ENCODE measurements at places on chromosomes 3 and 15.

GRCh38 chr3:86967062-86967461, 23.9 kb downstream of the VGLL3 start:
- no peak for DNase-seq

DNA sequence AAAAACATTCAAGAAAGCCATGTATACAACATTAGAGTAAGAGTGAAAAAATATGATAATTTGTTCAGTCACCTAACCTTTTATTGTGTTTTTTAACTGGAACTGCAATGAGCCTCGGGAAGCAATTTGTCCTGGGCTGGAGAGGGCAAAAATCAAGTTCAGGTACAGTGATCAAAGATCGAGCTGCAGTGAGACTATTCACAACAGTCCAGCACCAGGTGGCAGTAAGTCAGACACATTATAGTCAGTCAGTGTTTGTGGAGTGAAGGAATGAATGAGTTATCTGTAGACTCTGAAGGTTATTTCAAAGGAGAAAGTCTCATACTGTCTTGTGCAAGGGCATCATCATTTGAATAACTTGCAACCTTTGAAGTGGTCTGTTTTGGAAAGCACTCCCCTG, 116.6 kb downstream of the CHDH start:
- DNase-seq, result no peak

DNA sequence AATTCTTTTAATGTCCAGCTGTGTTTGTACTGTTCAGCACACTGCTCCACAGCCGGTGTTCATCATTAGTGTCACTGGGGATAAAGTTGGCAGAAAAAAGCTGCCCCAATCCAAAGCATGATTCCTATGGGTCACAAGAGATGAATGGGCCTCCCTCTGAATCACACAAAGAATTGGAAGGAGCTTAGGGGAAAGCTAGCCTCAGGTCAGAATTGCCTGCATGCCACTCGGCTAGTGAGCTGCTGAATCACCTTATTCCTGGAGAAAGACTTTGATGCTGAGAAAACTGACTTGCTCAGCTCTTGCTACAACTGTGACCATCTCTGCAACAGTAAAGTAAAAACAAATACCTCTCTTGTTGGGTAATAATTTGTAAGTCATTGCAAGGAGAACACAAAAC, 3.5 kb downstream of the CCK start:
- DNase-seq, result no peak

GRCh38 chr3:99365979-99366378, 272.4 kb upstream of the COL8A1 start:
- DNase-seq, result no peak

- DNase-seq, result peak; percentile 66
Observed at GRCh38 chr15:75029378-75030022, 6.1 kb downstream of the PPCDC start.

DNA sequence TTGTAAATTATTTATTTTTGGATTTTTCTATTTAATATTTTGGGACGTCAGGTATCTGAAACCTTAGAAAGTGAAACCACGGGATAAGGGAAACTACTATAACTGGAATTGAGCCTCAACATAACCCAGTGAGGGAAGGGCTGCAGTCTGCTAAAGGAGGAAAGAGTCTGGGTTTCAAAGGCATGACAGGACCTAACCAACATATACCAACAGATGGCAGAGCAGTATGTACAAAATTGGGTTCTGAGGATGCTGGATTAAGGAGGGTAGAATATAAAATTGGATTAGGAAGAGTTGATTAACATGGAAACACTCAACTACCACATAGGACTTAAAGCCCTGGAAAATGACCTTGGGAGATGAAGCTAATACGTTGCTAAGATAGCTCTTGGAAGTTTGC, 603.5 kb downstream of the MECOM start:
- DNase-seq, result no peak

- DNase-seq, result no peak
Observed at GRCh38 chr3:43506644-43507043, 115.2 kb downstream of the ANO10 start.

DNA sequence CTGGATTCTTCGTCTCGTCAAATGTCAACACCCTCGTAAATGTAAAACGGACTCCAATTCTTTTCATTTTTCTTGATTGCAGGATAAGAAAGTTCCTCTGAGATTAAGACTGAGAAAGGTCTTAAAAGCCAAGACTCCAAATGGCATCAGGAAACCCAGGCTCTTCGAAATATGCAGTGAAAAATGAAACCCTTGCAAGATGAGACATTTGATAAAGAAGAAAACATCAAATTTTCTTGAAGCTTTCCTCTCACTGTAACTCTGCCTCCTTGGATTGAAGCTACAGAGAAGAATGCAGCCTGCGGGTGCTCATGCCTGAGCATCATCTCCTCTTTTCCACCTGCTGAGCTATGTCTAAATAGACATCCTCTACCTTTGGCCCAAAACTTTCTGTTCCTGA, 342.4 kb upstream of the THBS1 start:
- DNase-seq, result no peak

DNA sequence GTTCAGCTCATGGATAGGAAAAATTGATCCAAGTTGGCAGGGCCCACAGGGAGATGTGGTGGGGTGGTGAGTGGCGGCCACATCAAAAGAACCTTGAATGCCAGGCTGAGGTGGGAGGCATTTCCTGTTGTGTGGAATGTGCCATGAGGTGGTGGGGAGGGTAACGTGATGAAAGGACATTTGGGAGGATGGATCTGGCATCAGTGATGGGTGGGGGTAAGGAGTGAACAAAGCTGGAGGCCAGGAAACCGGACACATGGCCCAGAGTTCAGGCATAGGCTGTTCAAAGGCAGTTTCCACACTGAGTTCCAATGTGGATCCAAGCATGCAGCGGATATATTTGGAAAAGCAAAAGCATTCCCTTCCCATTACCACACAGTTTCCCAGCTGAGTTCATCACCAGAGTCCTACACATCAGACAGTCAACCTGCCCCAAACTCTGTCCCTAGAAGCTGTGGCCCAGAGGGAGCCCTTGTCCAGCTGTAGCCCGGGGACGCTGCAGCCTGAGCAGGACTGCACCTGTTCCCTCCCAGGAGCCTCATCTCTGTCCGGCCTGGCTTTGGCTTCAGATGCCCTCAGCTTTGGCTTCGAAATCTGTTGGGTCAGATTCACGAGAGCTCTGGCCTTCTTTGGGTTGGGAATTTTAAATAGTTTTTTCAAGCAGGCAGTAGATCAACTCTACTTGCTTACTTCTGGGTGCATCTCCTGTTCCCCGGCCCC, 37.8 kb upstream of the GOLGA6B start:
- DNase-seq, result no peak

- no peak for DNase-seq
Observed at GRCh38 chr3:112136959-112137693, 4.1 kb upstream of the GCSAM start.

DNA sequence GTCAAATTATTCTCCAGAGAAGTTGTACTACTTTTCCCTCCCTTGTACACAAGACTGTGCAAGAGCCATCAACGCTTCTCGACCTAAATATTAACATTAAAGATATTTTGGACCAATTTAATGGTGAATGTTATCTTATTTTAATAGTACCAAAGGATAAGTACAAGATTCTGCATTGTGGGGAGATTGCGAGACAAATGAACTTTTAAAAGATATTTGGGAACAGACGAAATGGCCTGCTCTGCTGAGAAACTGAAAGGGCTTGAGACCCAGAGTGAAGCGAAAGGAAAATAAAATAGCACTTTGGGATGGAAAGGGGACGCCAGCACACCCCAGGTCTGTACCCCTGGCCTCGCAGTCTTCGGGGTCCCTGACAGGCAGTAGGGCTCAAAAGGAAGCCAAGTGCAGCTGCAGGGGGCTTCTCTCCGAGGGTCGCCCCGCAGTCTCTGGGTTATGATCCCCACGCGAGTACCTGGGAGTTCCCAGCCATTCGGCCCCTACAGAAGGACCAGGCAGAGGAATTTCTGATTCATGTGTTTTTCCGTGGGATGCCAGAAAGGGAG, 97.6 kb upstream of the VGLL3 start:
- DNase-seq, result no peak

GRCh38 chr3:152428577-152428976, 159.8 kb downstream of the MBNL1 start:
- DNase-seq, result no peak

GRCh38 chr15:38421069-38421690, 32.7 kb upstream of the FAM98B start:
- no peak for DNase-seq

DNA sequence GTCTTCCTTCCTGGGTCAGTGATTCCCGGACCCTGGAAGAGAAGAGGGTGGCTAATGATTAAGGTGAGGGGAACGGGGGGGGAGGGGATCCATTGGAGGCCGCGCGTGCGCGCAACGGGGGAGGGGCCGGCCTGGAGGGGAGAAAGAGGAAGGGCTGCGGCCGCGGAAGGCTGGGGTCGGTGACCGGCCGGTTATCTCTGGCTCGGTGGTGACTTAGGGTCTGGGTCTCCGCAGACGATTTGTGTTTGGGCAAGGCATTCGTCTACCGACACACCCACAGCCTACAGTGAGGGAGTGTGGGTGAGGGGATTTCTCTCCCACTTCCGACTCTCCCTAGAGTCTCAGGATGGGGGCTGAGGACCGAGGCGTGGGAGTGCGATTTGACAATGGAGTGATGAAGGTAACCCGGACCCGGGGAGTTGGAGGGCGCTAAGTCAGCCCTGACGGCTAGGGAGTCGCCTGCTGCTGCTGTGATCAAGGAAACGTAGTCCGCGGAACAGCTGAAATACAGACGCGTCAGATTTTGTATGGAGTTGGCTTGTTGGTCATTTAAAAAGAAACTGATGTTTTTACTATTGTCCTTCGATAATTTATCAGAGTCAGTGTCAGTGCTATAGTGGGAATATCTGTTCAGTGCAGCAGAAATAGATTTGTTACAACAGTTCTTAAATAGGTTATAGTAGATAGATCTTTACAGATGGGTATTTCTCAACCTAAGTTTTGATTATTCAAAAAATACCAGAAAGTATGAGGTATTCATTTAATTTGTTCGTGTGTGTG, 733 bp downstream of the RNF111 start:
- DNase-seq, result no peak

DNA sequence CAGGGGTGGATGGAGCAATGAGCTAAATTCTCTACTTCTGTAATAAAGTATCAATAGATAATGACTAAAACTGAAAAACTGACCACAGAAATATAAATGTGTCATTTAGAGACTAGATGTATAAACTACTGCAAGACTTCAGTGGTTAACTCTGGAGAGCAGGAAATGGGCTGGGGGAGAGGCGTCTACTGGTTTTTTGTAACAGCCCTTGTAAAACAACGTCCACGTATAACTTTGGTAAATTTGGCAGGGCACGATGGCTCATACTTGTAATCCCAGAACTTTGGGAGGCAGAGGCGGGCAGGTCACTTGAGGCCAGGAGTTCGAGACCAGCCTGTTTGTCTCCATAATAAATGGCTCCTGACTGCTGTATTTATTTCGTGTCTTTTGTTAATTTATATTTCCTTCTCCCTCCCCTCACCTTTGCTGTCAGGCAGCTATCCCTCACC, 12.5 kb downstream of the RAB27A start:
- no peak for DNase-seq

- DNase-seq, result no peak
Observed at GRCh38 chr3:34011171-34012101, 213.0 kb downstream of the PDCD6IP start.

- DNase-seq, result no peak
Observed at GRCh38 chr3:165206454-165207266, 10.5 kb upstream of the SLITRK3 start.

GRCh38 chr3:152127058-152127457, 141.7 kb upstream of the MBNL1 start:
- DNase-seq, result no peak
